ENCODE measurements at places on chromosomes 3 and 15.

- no peak for DNase-seq
Observed at GRCh38 chr3:46460051-46460450, 4.7 kb downstream of the LTF start.

DNA sequence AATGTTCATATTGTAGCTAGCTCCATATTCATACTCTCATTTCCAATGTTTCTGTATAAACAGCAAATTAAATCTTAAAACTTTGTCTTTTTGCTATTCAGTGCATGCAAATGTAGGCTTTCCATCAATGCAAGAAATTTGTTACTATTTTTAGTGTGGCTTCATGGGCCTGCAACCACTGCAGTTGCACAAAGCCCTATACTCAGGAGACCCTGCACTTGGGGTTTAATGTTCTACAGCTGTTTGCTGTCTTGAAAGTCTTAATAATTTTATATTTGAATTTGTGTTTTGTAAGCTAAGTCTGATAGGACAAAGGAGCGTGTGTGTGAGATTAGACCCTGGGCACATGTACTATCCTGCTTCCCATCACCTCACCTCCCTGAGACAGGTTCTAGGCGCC, 9.6 kb downstream of the PYDC2 start:
- no peak for DNase-seq

- DNase-seq = no peak
Observed at GRCh38 chr3:155032918-155033317, 47.2 kb upstream of the MME start.

DNA sequence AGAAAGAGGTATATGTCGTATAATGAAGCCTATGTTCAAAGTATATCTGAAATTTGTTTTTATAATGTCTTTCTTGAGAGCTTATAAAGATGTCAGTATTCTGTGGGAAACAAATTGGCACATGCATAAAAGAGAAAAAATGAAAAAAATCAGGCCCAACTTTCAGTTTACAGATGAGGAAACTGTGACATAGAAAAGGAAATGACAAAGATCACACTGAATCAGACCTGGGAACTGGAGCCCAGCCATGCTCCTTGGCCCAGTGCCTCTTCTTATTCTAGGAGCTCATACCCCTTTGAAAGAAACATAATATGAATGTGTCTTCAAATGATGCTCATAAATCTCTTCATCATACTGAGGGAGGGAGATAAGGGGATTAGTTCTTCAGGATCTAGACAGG, 48.4 kb downstream of the TMEM44 start:
- DNase-seq = no peak

DNA sequence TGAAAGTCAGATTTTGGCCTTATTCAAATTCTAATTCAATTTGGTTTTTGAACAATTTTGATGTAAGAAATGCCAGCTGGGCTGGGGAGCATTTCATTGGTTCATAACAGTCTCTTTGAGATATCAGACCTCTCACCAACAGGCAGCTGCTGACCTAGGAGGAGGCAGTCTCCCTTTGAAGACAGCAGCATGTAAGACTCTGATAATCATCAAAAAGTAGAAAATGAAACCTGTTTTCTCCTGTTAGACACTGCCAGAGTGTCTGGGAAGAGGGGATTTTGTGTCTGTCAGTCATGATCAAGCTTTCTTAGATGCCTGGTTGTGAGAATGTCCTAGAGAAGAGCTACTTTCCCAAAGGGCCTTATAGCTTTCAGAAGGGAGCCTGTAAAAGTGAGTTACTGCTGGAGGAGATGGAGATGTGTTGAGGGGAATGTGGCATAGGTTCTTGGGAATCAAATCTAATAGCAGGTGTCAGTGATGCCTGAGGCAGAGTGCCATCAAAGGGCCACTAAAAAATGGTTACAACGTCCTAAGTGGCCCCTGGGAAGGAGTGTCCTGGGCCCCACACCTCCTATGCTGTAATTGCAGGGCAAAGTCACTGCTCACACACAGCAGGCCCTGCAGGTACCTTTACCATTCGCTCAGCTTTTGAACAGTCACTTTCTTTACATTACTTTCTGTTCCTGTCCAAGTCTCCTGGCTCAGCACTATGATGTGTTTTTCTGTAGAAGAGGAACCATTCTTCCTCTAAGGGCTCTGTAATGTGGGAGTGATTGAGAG, 43.1 kb downstream of the FSTL1 start:
- DNase-seq = no peak

GRCh38 chr3:36904641-36905040, 40.2 kb downstream of the TRANK1 start:
- no peak for DNase-seq

DNA sequence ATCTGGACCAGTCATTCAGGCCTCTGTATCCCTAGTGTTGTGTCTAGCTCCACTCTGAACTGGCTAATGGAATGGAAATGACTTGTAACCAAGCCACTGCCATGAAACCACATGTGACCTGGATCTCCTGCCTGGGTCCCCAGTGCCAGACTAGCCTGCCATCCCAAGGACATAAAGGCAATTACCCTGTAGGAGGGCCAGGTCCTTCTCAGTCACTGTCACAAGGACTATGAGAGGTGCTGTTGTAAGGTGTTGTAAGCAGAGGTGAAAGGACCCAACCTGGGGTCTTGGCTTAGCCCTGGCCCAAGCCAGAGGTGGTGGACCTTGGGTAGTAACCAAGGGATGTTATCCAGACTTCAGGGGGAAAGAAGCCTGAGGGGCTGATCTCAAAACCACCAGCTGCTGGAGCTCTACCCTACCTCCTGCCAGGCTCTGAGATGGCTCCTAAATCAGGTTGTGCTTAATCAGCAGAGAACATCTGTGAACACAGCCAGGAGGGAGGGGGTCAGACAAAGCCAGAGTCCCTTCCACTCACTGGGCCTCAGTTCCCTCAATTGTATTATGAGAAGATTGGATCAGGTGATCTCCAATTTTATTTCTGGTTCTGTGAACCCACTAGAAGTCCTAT, 15.7 kb upstream of the KLHL24 start:
- DNase-seq = no peak

DNA sequence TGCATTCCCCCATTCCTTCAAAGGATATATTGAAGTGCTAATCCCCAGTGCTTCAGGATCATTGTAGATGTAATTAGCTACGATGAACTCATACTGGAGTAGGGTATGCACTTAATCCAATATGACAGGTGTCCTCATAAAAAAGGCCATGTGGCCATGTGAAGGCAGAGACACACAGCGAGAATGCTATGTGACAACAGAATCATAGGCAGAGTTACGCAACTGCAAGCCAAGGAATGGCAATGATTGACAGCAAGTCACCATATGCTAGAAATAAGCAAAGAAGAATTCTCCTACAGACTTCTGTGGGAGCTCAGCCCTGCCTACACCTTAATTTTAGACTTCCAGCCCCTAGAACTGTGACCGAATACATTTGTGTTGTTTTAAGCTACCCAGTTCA, 875.6 kb upstream of the ROBO1 start:
- DNase-seq = no peak

- no peak for DNase-seq
Observed at GRCh38 chr15:49645277-49645676, 24.4 kb downstream of the DTWD1 start.

DNA sequence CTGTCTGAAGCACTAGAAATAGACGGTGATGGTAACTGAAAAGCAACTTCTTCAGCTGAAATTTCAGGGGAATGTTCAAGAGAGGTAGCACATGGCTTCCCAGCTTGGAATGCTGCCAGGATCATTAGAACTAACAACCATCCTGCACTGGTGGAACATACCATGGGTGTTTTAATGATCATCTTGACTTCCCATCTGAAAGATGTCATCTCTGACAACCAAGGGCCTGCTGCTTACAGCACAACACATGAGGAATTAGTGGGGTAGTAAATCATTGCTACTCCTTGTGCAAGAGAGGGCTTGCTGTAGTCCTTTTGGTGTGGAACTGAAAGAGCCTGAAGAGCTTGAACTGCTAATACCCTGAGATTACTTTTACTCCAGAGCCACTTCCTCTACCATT, 853.7 kb downstream of the MCTP2 start:
- DNase-seq = no peak

GRCh38 chr3:21528291-21528995, 222.6 kb downstream of the ZNF385D start:
- DNase-seq = no peak

- DNase-seq = no peak
Observed at GRCh38 chr15:76338486-76339304, 2.1 kb downstream of the ISL2 start.

GRCh38 chr3:178507507-178508442, 28.5 kb upstream of the KCNMB2 start:
- no peak for DNase-seq

DNA sequence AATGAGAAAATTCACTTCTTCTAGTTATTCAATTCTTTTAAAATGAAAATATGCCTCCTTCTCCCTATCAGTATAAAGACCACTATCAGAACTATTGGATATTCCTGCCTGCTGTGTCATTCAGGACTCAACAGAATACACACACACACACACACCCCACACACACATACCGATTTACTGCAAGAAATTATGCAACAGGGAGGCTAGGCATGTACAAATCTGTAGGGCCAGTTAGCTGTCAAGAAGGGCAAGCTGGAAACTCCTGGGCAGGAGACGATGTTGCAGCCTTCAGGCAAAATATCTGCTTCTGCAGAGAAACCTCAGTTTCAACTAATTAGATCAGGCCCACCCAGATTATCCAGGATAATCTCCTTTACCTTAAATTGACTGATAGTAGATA, 13.9 kb upstream of the RYR3 start:
- no peak for DNase-seq

- no peak for DNase-seq
Observed at GRCh38 chr3:58651276-58651675, 15.3 kb downstream of the FAM3D start.

DNA sequence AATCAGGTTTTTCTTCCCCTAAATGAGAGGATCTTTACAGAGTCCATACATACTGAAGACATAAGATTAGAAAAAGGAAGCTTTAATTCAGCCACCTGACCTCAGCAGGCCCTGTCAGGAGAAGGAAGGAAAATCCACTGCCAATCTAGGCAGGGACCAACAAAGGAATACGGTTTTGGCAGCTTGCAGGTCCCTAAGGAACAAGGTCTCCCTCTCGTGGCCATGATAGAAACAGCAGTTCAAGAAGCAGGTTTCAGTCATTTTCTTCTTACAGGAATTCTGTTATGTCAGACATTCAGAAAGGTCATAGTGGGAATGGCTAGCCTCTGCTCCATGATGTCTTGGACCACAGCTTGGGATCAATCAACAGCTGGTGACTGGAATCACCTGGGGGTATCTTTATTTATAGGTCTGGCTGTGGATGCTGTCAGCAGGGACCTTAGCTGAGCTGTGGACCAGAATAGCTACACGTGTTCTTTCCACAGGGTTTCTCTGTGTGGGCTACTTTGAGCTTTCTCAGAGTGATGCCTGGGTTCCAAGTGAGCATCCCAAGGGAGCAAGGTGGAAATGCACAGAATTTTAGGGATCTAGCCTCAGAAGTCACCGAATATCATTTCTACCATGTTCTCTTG, 9.4 kb upstream of the CMSS1 start:
- peak; percentile 56 for DNase-seq

DNA sequence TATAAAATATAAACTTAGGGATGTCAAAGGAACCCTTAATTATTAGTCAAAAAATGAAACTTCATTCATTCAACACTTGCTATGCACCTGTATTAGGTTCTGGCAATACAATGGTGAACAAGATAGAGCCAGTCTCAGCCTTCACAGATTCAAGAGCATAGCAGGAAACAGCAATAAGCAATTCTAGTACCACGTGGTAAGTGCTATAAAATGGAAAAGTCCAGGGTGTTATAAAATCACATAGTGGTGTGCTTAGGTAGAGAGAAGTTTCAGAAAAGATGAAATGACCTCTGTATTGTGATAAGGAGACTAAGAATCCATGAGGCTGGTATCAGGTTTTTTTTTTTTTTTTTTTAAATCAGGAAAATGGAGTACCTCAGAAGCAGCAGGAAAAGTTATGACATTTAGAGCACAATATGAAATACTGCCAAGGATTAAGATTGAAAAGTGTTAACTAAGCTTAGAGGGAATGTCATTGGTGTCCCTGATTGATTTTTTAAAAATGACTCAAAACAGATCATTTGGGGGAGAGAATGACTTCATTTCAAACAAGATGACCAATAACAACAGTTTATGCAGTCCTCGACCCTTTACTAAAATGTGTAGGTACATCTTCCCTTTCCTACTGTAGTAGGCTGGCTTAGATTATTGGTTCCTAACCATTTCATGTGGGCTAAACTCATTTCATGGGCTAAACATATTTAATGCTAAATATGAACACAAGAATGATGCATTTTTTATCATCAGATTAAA, 5.0 kb downstream of the TOMM70 start:
- no peak for DNase-seq

DNA sequence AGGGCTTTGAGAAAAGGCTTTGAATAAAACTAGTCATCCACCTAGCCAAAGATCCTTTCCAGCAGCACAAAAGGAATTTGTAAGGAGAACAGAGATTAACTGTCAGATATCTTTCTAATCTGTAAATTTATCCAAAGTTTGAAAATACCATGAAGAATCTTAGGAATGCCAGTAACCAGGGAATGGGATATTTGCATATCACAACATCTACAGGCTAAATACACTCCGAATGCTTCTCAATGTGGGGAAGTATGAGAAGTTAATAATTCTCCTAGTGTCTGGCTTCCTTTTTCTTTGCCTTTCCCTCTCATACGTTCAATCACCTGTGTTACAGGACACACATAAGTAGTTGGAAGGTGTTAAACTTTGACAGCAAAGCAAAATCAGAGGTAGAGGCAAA, 7.8 kb downstream of the ANAPC13 start:
- no peak for DNase-seq

DNA sequence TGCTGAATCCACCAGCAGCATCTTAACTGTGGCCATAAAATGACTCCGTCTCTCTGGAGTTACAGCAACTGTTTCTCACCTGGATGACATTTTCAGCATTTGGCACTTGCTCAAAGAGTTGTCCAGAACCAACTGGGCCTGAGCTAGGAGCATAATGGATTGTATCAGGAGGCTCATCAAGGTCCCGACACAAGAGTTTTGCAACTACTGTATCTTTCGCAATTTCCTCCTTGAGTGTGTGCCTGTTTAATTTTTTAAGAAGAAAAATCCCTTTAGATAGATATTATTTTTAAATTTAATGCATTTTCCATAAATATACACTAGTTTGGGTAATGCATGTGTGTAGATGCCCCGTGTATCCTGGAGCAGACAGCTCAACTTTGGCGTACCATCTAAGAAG, 44.3 kb upstream of the C3orf49 start:
- DNase-seq = no peak

All from activated CD4-positive, alpha-beta T cell treated with anti-CD3 and anti-CD28 coated beads, Interleukin-2, amount 10 ng/mL, durations not matched to agents 7 days and 5 days (primary cell).